Chondrocyte (in vitro differentiated cells): ENCODE measurements at places on chromosomes 6 and 20. TPM values are rescaled to one million over a fixed set of nuclear protein-coding genes. Genes with fewer than 3 reads are reported as not detected.

The OARD1 gene
- 11.4 to 12.2 TPM (median 12.2 TPM) in 3 replicates for total RNA-seq

The PAX1 gene
- total RNA-seq: not detected in 3 replicates

The NKAIN4 gene
- 2.2 to 3.1 TPM (median 3.0 TPM) in 3 replicates for total RNA-seq

The TSBP1 gene
- total RNA-seq: not detected in 3 replicates

The BICRAL gene
- total RNA-seq: 9.2 to 10.8 TPM (median 9.7 TPM) in 3 replicates

The EDN1 gene
- 10.6 to 17.6 TPM (median 16.9 TPM) in 3 replicates for total RNA-seq
